ENCODE measurements at places on chromosomes 6 and 20.

GRCh38 chr6:68958327-68958726 is 323.2 kb downstream of the ADGRB3 start:
- no peak for DNase-seq

DNA sequence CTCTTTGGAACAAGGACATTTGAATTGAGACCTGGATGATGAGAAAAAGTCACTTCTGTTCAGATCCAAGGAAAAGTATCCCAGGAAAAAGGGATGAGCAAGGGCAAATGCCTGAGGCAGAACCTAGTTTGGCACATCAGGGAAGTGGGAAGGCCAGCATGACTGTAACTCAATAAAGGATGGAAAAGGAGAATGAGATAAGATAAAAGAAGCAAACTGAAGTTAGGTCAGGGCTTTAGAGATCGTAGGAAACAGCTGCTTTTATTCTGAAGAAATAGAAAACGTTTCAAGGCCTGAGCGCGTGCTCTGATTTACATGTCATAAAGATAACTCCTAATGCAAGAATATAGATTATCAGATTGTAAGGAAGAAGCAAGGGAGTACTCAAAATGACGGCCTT is 450.0 kb downstream of the FRK start:
- DNase-seq, result no peak

DNA sequence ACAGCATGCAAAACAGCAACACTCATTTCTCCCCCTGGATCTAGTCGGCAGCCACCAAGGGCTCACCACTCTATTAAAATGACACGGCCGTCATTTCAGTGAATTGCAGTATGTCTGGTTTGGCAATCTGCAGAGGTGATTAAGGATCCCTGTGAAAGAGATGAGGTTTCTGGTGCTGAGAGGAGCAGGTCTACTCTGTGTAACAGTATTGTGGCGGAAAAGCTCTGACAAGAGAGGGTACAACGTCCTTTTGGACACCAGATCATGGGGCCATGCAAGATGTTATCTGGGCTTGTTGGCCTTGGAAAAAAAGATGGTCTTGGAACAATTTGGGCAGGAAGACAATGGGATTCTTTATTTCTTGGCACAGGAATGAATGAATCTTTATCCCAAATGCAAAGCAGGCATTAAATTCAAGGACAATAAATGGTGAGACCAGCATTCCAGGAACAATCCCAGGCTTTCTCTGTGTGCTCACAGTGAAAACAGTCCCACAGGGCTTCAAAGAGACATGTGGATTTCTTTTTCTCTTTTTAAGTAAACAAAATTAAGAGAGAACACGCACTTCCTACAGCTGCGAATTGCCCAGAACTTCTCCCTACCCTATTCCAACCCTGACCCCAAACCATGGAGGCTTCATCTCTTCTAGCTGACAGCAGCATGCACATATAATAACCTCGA is 33.7 kb upstream of the ADGRF1 start:
- DNase-seq, result no peak

DNA sequence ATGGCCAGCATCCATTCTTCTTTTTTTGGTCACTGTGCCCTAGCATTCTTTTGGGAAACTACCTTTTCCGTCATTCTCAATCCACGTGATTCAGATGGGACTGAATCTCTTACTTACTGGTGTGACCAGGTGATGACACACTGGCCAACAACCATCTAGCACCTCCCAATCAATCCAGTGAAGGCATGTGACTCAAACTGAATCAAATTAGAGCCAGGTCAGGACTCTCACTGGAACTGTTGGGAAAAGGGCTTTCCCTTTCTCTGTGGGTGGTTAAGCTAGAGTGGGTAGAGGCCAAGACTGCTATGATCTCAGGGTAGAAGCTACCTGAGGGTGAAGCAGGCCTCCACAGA is 36.2 kb upstream of the ZMYND8 start:
- DNase-seq, result no peak

DNA sequence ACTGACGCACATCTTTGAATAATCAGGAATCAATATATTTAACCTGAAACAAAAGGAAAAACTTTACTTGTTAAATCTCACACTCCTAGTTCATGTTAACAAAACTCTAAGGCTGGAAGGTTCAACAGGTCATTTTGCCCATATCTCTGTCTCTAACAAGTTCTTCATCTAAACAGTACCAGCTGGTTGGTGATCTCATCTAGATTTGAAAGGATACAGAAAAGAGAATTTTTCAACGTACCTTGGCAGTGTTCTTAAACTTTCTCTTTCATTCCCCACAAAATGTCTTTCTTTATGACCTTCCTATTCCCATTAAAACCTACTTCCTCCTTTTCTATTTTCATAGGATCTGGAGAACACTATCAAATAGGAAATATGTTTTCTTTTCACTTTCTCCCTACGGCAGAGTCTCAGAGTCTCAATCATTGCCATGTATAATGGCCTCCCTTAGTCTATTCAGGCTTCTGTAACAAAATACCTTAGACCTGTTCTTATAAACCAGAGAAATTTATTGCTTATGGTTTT is 111.3 kb downstream of the TBX18 start:
- no peak for DNase-seq

DNA sequence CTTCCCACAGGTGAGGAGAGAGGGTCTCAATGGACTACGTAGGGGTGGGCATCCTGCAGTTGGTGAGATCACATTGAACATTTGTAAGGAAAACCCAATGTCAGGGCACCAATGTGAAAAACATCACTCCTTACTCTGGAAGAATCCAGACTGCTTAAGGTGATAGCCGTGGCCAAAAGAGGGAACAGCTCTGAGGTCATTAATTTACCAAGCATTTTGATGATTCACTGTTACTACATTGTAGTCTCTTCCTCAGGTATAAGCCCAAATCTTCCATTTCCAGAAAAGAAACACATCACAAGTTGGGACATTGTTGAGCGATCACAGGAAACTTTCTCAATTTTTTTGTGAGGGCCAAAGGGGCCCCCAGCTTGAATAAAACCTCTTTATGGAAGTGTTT is 61.1 kb upstream of the SPTLC3 start:
- DNase-seq, result no peak

GRCh38 chr6:46015119-46015968 is at the start of gene CLIC5:
TSS of gene CLIC5 (minus strand) at chr6:46015860. CDS start at chr6:46015542, 318 bp downstream.
- DNase-seq, result no peak

DNA sequence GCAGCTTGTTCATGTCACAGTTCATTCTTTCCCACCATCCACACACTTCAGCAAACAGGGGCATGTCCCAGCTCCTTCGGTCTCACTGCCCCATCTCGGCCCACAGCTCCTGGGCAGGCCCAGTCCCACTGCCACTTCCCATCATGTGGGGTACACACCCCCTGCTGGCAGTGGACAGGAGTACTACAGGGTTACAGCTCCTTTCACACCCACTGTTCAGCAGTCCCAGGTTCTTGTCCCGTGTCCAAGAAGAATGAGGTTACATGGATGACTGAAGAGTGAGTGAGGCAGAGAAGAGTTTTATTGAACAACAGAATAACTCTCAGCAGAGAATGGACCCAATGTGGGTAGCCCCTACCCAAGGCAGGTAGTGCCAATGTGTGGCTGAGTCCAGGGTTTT is 77.8 kb upstream of the SMLR1 start:
- no peak for DNase-seq

GRCh38 chr20:14715400-14715799 is 378.0 kb upstream of the FLRT3 start:
- DNase-seq, result no peak

DNA sequence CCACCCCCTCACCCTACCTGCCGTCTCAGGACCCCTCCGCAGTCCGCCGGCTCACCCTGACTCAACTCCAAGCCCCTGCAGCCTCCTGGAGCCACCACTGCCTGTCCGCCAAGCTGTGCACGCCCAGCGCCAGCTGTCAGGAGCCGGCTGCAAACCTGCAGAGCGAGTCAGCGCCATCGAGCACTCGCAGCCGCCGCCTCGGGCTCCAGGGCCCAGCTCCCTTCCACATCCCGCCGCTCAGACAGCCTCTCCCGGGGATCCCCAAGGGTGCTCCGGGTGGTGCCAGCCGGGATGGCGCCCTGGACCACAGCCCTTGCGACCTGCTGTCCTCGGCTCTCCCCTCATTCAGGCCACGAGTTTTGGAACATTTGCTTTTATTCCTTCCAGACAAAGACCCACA is 4.3 kb downstream of the TNNC2 start:
- DNase-seq, result no peak

- DNase-seq, result no peak
Observed at GRCh38 chr6:30508890-30509736, 19.8 kb downstream of the HLA-E start.

DNA sequence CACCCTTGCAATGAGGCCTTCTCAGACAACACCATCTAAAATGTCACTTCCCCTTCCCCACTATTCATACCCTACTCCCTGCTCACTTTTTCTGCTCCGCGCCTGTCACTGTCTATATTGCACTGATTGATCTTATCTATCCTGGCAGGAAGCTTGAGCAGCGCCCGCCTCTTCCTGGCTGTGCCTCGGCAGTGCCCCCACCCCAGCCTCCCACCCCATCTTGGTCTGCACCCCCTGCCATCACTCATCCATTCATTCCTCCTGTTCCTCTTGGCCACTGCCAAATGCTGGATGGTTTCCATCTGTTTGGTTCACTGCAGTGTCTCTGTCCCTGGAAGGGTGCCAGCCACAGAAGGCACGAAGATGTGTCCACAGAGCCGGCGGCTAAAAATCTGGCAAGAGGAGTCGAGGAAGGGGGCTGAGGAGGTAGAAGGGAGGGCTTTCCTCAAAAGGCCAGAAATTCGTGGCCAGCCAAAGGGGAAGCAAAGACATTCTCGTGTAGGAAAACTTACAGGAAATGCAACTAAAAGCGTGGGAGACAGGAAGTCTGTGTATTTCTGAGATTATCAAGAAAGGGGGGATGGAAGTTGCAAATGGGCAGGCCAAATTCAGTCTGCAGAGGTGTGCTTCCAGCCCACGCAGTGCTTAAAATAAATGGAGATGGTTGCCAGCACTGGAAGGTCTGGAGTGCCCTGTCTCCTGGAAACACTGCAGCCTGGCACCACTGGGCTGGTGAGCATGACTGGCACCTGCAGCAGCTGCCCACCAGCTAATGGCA is 27.6 kb downstream of the SYNJ2 start:
- no peak for DNase-seq

DNA sequence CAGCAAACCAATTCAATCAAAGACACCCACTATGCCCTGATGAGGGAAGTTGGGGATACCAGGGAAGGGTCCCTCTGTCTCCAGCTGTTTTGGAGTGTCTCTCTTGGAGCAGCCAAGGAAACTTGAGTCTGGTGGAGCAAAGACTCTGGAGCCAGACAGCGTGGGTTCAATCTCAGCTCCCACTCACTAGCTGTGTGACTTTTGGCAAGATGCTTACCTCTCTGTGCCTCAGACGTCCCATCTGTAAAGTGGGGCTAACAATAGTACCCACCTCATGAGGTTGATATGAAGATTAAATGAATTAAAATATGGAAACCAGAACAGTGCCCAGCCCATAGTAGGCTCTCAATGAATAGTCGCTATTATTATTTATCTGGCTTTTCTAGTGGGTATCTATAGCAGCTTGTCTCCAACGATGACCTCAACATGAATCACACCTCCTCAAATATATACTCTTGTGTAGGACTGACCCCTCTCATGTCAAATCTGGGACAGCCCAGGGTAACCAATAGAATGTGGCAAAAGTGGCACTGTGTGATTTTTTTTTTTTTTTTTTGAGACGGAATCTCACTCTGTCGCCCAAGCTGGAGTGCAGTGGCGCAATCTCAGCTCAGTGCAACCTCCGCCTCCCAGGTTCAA is 99.2 kb upstream of the FOXP4 start:
- DNase-seq, result no peak

- no peak for DNase-seq
Observed at GRCh38 chr6:14816116-14816859, 429.6 kb upstream of the JARID2 start.

DNA sequence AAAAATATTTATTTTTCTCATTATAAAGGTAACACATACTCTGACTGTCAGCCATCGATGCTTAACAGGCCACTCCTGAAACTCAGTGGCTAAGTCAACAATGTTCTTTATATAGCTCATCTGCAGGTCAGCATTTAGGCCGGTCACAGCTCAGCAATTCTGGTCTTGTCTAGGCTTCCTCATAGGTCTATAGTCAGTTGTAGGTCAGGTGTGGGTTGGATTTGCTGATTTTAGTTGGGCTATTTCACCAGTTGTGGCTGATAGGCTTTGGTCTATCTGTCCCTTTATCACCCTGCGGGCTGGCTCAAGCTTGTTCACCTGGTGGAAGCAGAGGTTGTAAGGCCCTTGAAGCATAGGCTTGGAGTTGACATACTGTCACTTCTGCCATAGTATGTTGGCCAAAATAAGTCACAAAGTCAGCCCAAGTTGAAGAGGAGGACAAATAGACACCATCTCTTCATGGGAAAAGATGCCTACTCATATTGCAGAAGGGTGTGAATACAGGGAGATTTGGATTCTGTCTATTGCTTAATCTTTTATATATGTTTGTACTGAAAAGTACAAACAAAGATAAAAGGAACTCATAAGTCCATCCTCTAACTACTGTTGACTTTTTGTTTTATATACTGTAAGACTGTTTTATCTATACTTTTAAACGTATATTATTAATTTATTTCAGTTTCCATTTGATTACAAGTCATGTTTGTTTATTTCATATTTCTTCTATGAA is 75.0 kb downstream of the BCKDHB start:
- no peak for DNase-seq

DNA sequence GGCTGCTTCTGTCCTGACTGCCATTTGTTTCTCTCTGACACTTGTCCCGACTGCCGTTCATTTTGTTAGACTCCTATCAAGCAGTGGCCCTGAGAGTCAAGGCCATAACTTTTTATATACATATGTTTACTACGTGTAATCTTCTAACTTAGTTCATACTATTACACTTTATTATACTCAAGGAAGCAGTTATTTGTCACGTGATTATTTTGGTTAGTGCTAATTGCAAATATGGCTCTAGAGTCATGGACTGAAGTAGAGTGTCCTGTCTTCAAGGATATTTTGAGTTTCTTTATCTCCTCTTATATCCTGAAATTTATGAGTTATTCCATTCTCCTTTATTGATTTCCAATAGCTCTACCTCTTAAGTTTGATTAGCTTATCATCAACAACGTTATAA is 294.2 kb upstream of the RNF217 start:
- DNase-seq, result no peak

DNA sequence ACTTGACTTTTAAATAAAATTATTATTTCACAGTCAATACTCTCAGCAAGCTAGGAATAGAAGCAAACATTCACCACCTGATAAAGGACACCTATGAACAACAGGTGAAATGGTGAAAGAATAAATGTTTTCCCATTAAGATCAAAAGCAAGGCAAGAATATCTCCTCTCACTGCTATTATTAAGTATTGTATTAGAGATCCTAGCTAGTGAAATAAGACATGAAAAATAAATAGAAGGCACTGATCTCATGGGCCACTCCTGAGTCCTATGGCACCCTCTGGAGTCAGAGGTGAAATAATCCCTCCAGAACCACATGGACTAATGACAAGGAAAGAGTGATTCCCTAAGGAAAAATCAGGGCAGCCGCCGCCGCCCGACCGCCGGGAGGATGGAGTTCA is 4.0 kb upstream of the NUDT3 start:
- no peak for DNase-seq

GRCh38 chr6:95693108-95693507 is 115.8 kb downstream of the MANEA start:
- DNase-seq, result no peak

- no peak for DNase-seq
Observed at GRCh38 chr6:31900917-31901414, 920 bp downstream of the ZBTB12 start.

Data from D721Med (cell line).